ENCODE measurements at places on chromosomes 7 and 10.

DNA sequence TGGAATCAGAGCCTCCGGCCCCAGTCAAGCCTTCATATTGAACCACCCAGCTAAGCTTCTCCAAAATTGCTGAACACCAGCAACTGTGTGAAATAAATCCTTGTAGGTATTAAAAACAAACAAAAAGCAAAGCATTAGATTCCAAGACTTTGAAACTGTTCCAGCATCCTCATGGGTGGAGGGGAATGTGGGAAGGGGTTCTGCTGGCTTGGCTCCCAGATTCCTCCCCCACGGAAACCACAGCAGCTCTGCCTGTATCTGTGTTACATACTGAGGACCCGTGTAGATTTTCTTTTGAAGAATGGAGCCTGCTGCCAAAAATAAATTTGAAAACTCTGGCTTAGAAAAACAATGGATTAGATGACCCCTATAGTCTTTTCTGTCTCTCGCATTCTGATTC lies 20.0 kb downstream of the AKR1B1 start:
- H3K4me3 ChIP-seq, result no peak overlapping the region
- no peak for DNase-seq
- no peaks in the 10 kb centered on the region for H3K27me3 ChIP-seq
- H3K27ac ChIP-seq, result no peak overlapping the region

- no peaks in the 10 kb centered on the region for H3K36me3 ChIP-seq
- H3K27me3 ChIP-seq, result no peaks in the 10 kb centered on the region
- no peak overlapping the region for H3K4me3 ChIP-seq
- H3K27ac ChIP-seq, result no peak overlapping the region
- no peaks in the 10 kb centered on the region for H3K4me1 ChIP-seq
- DNase-seq, result no peak
Measured at GRCh38 chr7:13197501-13197900, 510.1 kb downstream of the ARL4A start.

GRCh38 chr7:17530741-17531421 lies 232.4 kb downstream of the AHR start:
- no peak overlapping the region for H3K4me3 ChIP-seq
- DNase-seq, result no peak
- H3K27ac ChIP-seq, result no peak overlapping the region
- H3K27me3 ChIP-seq, result no peaks in the 10 kb centered on the region
- H3K4me1 ChIP-seq, result no peaks in the 10 kb centered on the region

DNA sequence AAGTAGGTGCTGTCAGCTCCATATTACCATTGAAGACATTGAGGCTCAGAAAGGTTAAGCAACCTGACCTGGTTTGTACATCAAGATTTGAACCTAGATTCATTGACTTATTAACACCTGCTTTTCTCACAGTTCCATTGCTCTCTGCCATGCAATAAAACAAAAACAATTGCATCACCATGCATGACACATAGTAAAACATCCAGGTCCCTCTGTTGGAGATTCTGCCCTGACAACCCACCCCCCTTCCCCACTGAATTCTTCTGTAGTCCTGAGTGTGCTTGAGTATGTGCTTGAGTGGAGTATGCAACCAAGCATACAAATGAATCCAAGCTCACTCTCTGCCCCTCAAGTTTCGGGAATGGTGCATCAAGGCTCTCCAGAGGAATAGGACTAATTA lies 6.0 kb upstream of the LMBR1 start:
- H3K27me3 ChIP-seq, result no peaks in the 10 kb centered on the region
- H3K27ac ChIP-seq, result no peak overlapping the region
- no peaks in the 10 kb centered on the region for H3K36me3 ChIP-seq
- DNase-seq, result no peak
- H3K4me3 ChIP-seq, result no peak overlapping the region

- H3K4me3 ChIP-seq, result no peak overlapping the region
- peaks cover 2% of the 10 kb centered on the region for H3K27me3 ChIP-seq
- H3K27ac ChIP-seq, result no peak overlapping the region
Measured at GRCh38 chr7:108167460-108167859, 37.3 kb upstream of the LAMB4 start.

GRCh38 chr10:71971311-71971731 lies 7.1 kb downstream of the CHST3 start:
- no peak overlapping the region for H3K27ac ChIP-seq
- H3K4me1 ChIP-seq, result no peaks in the 10 kb centered on the region
- no peaks in the 10 kb centered on the region for H3K36me3 ChIP-seq
- no peak for DNase-seq
- H3K27me3 ChIP-seq, result no peaks in the 10 kb centered on the region

- H3K27me3 ChIP-seq, result no peaks in the 10 kb centered on the region
- no peak overlapping the region for H3K4me3 ChIP-seq
- DNase-seq, result no peak
- H3K36me3 ChIP-seq, result no peaks in the 10 kb centered on the region
Measured at GRCh38 chr10:14060320-14061070, 270.2 kb downstream of the FRMD4A start.

DNA sequence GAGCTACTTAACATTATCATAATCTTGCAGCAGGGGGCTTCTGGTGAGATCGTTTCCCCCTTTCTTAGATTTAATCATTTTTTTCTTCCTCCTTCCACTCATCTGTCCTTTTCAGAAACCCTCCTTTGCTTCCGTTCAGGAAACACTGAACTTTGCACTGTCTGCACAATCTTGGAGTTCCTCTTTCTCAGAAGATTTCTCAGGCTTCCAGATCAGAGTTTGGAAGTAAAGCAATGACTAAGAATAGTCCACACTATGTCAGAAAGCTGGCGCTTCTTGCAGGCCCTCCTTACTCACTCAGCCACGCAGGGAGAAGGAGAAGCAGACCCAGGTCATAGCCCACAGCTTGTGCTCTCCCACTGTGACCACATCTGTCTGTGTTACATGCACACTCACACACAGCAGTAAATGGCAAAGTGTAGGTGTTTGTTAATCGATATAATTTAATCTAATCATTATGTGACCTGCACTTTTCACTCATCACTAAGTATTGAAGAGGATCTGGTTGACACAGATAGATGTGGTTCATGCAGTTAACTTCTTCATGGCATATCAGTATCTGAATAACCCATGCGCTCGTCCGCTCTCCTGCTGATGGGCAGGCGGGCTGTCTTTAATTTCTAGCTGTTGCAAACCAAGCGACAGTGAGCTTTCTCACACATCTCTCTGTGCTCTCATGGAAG lies 30.2 kb downstream of the ALOX5 start:
- H3K27me3 ChIP-seq, result no peaks in the 10 kb centered on the region
- no peak overlapping the region for H3K4me3 ChIP-seq
- H3K4me1 ChIP-seq, result no peaks in the 10 kb centered on the region
- DNase-seq, result no peak
- no peaks in the 10 kb centered on the region for H3K36me3 ChIP-seq
- H3K27ac ChIP-seq, result no peak overlapping the region

DNA sequence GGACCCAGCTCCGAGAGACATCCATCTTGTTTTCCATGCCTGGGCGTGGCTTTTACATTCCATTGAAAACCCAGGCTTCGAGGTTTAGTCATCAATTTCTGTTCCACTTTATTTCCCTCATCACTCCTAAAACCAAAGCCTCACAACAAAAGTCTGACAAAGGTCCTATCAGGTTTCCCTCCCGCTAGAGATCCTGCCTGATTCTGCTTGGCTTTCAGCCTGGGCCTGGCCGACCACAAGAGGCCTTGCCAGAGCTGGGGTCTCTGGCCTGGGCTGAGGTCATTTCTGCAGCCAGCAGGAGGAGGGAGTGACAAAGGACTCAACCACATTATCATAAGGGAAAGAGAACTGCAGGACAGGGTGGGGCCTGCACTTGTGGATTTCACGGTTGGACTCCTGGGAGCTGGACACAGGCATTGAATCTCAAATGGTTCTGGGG lies 167.0 kb downstream of the FANK1 start:
- H3K4me3 ChIP-seq, result no peak overlapping the region
- DNase-seq, result no peak
- H3K36me3 ChIP-seq, result no peaks in the 10 kb centered on the region
- H3K27me3 ChIP-seq, result peaks cover 2% of the 10 kb centered on the region
- H3K27ac ChIP-seq, result no peak overlapping the region

GRCh38 chr10:58588673-58589265 lies 76.1 kb downstream of the BICC1 start:
- no peak for DNase-seq
- no peaks in the 10 kb centered on the region for H3K4me1 ChIP-seq
- H3K27ac ChIP-seq, result no peak overlapping the region

DNA sequence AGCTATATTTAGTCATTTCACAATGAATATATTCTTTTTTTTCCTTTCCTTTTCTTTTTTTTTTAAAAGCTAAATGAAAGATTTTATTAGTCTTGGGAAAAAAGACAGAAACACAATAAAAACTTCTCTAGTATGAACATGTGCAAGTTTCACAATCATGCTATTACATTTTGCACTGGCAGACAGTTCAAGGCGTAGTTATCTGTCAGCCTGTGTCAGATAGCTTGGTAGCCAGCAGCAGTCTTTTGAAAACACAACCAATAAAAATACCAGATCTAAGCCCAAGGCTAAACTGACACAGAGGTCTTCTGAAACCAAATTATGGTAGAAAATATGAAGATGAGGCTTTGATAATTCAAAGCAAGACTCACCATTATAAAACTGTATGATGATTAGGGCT lies 205.8 kb upstream of the TEX47 start:
- H3K27ac ChIP-seq, result no peak overlapping the region
- H3K4me1 ChIP-seq, result peaks cover 4% of the 10 kb centered on the region
- H3K36me3 ChIP-seq, result no peaks in the 10 kb centered on the region

- H3K4me1 ChIP-seq, result no peaks in the 10 kb centered on the region
- DNase-seq, result no peak
- no peak overlapping the region for H3K4me3 ChIP-seq
- no peaks in the 10 kb centered on the region for H3K27me3 ChIP-seq
Measured at GRCh38 chr7:133550145-133550544, 297.3 kb downstream of the EXOC4 start.

- H3K36me3 ChIP-seq, result no peaks in the 10 kb centered on the region
- no peak for DNase-seq
- H3K4me3 ChIP-seq, result no peak overlapping the region
- no peaks in the 10 kb centered on the region for H3K4me1 ChIP-seq
- no peaks in the 10 kb centered on the region for H3K27me3 ChIP-seq
Measured at GRCh38 chr7:40432046-40432445, 297.2 kb downstream of the SUGCT start.

DNA sequence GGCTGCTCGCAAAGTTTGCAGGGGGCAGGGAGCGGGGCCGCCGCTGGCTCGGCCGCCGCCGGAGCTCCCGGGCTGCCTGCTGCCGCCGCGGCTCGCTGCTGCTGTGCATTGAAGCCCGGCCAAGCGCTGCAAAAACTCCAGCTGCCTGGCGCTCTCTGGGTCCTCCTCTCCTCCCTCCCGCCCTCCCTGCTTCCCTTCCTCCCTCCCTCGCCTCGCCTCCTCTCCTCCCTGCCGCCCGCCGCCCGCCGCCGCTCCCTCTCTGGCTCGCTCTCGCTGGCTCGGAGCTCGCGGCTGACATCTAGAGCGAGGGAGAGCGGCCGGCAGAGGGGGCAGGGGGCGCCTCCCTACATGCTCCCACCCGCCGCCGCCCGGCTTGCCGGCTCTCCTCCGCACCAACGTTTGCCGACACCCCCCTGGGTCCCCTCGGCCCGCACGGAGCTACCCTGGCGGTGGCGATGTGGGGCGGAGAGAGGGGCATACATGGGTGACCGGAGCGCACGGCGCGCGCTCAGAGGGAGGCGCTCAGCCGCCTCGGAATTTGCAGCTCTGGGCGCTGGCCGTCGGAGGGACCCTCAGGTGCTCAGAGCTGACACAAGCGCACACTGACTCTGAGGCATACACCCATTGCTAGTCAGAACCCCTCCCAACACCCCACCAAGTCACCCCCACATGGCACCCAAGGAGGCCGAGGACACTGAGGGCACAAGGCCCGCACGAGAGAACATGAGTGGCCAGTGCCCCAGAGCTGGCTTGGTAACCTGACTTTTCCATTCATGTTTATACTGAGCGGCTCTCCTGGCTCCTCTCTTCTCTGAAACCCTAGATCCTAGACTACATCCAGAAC lies 1.2 kb upstream of the PLXNA4 start:
- H3K4me3 ChIP-seq, result no peak overlapping the region
- no peak overlapping the region for H3K27ac ChIP-seq
- peaks cover 2% of the 10 kb centered on the region for H3K4me1 ChIP-seq

GRCh38 chr10:47425813-47426419 lies 41.8 kb upstream of the ZNF488 start:
- no peak overlapping the region for H3K4me3 ChIP-seq
- H3K27me3 ChIP-seq, result no peaks in the 10 kb centered on the region
- H3K4me1 ChIP-seq, result no peaks in the 10 kb centered on the region
- H3K27ac ChIP-seq, result no peak overlapping the region
- H3K36me3 ChIP-seq, result no peaks in the 10 kb centered on the region

DNA sequence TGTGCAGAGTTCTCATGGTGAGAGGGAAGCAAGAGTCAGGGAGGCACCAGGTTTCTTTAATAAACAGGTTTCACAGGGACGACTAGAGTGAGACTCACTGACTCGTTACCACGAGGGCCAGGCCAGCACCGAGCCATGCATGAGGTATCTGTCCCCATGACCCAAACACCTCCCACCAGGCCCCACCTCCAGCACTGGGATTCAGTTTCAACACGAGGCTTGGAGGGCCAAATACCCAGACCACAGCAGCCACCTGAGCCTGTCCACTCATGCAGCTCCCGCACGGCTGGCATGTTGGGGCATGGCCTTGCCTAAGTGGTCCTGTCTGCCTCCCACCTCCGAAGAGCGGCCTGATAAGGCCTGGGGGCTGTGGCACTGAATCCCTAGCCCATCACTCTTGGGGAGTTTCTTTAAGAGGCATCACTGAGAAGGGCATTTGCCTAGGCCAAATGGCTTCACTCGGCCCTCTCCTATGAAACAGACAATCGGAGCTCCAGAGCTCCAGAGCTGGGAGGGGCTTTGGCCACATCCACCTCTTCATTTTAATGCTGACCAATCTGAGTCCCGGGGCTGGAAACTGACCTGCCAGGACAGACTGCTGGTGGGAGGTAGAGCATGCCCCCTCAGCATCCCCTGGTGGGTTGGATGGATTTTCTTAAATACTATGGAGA lies 157.8 kb downstream of the DNAJB6 start:
- H3K36me3 ChIP-seq, result no peaks in the 10 kb centered on the region
- no peak for DNase-seq
- no peak overlapping the region for H3K4me3 ChIP-seq
- H3K27ac ChIP-seq, result no peak overlapping the region
- H3K4me1 ChIP-seq, result peaks cover 12% of the 10 kb centered on the region

DNA sequence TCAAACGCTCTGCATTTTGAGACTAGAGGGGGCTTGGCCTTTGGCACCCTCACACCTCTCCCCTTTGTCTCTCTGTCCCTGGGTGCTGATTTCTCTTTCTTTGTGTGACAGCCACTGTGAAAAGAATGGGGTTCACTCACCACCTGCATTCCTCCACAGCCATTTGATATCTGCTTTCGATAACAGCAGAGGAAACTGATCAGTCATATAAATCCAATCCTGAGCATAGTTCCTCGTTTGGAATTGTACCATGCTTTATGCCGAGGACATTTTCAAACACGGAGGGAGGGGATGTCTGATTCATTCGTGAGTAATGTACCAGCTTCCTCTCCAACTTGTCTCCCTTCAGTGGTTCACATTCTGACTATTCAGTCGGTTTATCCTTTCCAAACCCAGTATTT lies 15.8 kb downstream of the MET start:
- no peak overlapping the region for H3K27ac ChIP-seq
- no peaks in the 10 kb centered on the region for H3K4me1 ChIP-seq
- H3K4me3 ChIP-seq, result no peak overlapping the region
- no peak for DNase-seq
